ENCODE measurements at places on chromosomes 6 and 20. TPM values are rescaled to one million over a fixed set of nuclear protein-coding genes. Genes with fewer than 3 reads are reported as not detected.

NRN1 gene
- polyA plus RNA-seq: 28.1 TPM

DNA sequence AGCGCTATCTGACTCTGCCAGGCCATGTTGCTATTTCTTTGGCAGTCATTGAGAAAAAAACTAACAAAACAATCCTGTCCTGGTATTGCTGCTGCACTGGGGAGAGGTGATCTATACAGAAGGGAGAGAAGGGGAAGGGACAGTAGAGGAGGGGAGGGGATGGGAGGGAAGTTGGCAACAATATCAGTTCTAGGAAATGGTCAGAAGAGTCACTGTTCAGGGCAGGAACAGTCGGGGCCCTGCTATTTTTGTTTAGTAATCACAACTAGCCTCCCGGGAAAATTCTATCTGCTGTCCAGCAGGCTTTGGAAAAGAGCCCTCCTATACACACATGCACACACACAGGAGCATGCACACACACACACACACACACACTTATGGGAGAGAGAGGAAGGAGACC lies 142.3 kb upstream of the CARMIL1 start:
- peak; percentile 34 for DNase-seq

TOMM6 gene
- polyA plus RNA-seq: 147 TPM

DNA sequence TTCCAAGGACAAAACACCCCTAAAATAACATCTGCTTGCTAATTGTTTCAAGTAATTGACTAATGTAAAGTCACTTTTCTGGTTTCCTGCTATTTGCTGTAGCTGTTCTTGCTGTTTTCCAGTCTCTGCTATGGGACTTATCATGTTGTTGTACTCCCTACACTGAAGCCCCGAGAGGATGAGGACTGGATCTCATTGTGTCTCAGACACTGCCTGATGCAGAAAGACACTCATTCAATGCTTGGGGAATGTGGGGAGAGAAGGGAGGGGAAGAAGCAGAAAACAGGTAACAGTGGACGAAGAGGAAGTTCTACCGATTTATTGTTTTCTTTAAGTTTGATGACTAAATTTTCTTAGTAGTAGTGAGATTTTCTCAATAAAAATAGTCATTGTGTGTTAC lies 79.8 kb downstream of the DOK5 start:
- no peak for DNase-seq

DNA sequence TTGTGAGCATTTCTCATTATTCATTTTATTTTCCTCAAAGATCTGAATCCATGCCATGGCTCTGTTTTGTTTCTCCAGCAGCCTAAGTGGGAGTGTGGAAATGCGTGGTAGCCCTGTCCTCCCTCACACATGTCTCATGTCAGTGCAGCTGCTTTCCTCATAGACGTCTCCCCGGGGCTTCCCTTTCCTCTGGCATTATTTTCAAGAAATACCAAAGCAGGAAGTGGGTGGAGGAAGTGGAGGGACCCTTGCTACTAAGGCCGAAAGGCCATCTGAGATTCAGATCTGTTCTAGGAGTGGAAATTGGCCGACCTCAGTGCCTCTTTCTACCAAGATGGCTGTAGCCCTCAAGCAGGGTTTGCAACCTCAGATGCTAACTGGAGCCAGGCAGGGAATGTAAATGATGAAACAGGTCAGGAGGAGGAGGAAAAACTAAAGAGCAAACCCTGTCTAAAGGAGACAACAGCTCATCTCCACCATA lies 420.9 kb upstream of the PLCB4 start:
- no peak for DNase-seq

GRCh38 chr20:15240801-15241200 lies 903.4 kb upstream of the FLRT3 start:
- no peak for DNase-seq

- no peak for DNase-seq
These were observed 37.5 kb upstream of the IYD start for GRCh38 chr6:150331344-150331743.
